ENCODE measurements at places on chromosomes 4 and X.

- DNase-seq, result peak; percentile 16
Measured at GRCh38 chrX:12610079-12610478, 181.1 kb upstream of the PRPS2 start.

- no peak for DNase-seq
Measured at GRCh38 chr4:184816962-184817361, 8.8 kb downstream of the ACSL1 start.

DNA sequence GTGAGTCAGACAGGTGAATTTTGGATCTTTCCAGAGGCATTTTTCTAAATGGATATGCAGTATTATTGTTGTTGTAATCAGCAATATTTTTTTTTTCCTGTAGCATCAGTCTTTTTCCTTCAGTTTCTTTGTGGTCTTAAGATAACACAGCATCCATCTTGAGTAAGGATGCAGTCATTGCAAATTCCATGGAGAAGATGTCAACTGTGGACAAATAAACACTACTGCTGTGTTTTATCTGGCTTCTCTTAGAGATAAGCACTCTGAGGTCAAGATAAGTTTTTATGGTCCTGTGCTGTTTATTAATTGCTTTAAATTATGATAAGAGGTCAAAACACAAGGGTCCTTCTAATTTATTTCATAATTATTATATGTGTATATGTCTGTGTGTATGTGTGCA lies 1255.7 kb downstream of the ADGRL3 start:
- DNase-seq, result no peak

- DNase-seq, result no peak
Measured at GRCh38 chr4:185552254-185552653, 16.9 kb upstream of the PDLIM3 start.

DNA sequence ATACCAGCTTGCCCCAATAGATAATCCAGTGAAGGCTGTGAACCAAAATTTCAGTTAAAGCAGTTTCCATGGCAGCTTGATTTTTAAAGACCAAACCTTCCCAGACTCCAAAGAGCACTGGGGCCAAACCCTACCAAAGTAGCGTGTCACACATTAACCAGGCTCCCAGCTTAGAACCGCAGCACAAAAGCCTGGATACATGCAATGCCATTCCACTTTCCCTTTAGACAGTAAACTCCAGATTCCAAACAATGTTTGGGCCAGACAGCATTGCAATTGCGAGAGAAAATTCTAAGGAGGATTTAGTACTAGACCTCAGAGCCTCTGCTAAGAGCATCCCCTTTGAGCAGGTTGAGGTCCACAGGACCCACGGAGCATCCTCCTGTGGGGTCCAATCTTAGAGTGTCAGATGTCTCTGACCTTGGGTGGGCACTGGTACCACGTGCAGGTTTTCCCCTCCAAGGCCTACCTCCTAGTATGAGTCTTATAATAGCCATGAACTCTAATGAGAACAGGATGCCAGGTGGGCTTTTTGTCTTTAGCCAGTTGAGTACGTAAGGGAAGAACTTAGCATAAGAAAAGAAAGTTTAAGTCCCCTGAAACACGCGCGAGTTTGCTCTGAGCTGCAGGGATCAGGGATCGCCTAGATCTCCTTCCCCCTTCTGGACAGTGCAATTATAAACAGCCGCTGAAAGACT lies 38.8 kb downstream of the MGARP start:
- DNase-seq, result no peak

DNA sequence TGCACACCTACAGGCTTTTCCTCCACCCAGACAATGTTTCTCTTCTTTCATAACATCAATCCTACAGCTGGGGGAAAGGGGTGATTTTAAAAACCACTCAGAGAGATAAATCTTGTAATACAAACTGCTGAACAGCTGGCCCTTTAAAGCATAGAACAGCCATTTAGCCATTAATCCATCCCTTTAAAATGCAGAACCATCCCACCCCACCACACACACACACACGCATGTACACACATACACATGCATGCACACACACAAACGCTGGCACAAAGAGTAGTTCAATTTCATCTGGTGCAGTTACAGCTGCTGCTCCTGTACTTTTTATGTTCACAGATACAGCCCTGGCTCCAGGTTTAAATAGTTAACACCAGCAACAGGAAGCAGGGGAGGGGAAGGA lies 426.1 kb downstream of the MID1IP1 start:
- no peak for DNase-seq

GRCh38 chr4:95267081-95267480 lies 281.7 kb downstream of the UNC5C start:
- DNase-seq, result peak; percentile 69

DNA sequence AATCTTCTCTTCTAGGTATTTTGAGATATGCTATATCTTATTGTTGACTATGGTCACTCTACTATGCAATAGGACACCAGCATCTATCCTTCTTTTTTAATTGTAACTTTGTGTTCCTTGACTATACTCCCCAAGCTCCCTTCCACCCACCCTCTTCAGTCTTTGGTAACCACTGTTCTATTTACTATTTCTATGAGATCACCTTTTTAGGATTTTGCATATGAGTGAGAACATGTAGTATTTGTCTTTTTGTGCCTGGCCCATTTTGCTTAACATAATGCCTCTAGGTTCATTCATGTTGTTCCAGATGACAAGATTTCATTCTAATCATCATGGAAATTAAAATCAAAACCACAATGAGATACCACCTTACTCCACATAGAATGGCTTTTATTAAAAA lies 63.3 kb upstream of the BANK1 start:
- no peak for DNase-seq

- no peak for DNase-seq
Measured at GRCh38 chrX:136268051-136269048, 17.1 kb upstream of the MAP7D3 start.

GRCh38 chr4:181661090-181661489 lies 582.1 kb upstream of the TENM3 start:
- no peak for DNase-seq

DNA sequence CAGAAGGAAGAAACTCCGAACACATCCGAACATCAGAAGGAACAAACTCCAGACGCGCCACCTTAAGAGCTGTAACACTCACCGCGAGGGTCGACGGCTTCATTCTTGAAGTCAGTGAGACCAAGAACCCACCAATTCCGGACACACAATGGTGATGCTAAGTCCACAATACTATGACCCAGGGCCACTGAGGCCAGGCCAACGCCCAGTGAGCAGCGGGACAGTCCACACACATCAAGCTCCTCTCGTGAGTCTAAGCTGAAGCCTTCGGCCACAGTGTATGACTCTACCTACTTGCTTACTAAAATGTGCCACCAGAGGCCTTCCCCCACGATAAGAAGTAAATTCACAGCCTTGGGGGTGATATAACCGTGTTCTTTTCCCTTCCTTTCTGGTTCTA lies 10.2 kb upstream of the CDKN2AIP start:
- DNase-seq, result no peak

GRCh38 chr4:21769404-21770147 lies 179.0 kb downstream of the KCNIP4 start:
- DNase-seq, result peak; percentile 21

- no peak for DNase-seq
Measured at GRCh38 chrX:111283446-111283845, 13.2 kb upstream of the CAPN6 start.

- DNase-seq, result peak; percentile 25
Measured at GRCh38 chr4:108834835-108835384, 72.1 kb upstream of the ETNPPL start.

- DNase-seq, result no peak
Measured at GRCh38 chrX:31323658-31324057, 251.8 kb upstream of the FTHL17 start.

DNA sequence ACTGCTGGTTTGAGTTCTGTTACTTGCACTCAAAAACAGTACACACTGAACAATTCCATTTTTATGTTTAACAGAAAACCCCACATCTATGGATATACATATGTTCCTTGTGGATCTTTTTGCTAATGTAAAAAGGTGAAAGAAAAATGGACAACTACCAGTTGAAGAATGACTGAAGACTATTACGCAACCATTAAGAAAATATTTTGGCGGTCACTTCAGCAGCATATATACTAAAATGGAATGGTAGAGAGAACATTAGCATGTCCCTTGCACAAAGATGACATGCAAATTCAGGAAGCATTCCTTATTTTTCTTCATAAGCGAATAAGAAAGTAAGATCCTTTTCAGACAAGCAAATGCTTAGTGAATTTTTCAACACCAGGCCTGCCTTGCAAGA lies 84.6 kb upstream of the FMR1 start:
- no peak for DNase-seq

DNA sequence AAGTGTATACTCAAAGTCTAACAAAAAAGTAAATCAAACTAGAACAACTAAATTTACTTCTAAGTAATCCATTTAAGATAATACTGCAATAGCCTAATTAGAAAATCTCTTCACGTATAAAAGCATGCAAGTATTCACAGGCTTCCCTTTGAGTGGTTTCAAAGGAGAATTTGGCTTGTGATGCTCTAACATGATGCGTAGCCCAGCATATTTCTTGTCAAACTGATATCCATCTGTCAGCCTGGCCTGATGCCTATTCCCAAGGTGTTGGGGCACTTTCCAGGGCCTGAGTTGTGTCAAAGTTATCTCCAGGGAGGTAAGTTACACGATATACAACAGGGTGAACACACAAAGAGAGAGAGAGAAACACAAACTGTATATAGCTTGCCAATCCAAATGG lies 287.0 kb upstream of the MAGEB18 start:
- no peak for DNase-seq

GRCh38 chr4:17400686-17401085 lies 111.2 kb downstream of the QDPR start:
- DNase-seq, result no peak

GRCh38 chrX:72180539-72180938 lies 1.0 kb upstream of the PIN4 start:
- DNase-seq, result no peak

DNA sequence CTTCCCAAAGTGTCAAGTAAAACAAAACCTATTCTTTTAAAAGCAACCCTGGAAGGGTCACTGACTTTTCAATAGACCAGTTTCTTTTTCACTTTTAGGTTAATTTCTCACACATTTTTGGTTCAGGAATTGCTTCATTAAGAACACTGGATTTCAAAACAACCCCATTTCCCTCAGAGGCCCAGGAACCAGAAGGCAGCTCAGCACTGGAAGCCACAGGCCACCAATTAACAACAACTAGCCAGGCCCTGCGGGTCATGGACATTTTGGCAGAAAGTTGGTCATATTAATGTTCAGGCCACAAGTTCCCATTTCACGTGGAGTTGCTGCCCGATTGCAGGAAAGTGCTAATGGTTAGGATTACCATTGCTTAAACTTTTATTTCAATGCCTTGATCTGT lies 39.8 kb downstream of the HAND2 start:
- DNase-seq, result no peak

GRCh38 chr4:43757147-43757546 lies 691.5 kb downstream of the KCTD8 start:
- peak; percentile 62 for DNase-seq

DNA sequence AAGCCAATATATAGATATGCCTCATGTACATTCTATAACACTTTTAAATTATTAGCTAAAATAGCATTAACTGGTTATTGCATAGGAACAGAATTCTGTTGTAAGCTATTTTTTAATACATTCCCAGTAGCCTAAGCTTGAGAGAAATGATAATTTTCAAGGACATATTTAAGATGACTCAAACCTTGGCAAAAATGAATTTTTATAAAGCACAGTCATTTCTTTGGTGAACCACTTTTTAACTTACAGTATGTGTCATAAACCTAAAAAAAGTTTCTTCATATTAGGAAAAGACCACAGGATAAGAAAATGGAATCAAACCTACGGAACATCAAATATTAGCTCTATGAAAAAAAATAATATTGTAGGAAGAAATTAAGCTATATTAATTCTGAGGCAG lies 986.3 kb downstream of the STIM2 start:
- DNase-seq, result no peak

DNA sequence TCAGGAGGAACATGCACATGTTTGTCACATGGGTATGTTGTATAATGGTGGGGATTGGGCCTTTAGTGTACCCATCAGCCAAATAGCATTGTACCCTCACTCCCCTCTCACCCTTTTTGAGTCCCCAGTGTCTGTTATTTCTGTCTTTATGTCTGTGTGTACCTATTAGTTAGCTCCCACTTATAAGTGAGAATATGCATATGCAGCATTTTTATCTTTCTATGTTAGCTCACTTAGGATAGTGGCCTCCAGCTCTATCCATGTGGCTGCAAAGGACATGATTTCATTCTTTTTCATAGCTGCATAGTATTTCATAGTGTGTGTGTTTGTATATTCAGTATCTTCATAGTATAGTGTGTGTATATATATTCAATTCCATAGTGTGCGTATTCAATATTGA lies 64.6 kb downstream of the DCLK2 start:
- DNase-seq, result no peak

DNA sequence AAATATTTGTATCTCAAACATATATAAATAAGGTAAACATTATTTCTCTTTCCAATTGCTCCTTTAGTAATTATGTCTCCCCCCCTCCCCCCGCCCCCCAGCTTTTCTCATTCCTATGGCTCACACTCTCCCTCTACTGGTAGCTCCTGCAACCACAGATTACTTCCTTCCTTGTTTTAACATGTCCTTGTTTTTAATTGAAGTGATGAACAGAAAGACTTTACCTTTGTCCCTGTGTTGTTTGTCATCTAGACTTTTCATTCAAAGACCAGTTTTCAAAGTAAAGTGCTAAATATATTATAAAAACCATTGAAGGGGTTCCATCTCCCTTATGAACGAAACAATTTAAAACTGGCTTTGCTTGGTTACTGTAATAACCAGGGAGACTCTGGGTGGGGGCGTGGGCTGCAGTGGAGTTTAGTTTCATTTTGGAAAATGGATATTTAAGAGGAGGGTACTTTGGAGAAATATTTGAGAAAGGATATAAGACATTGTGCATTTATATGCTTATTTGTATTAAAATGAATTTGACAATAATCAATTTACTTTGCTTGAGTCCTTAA lies 352.9 kb downstream of the RAPGEF2 start:
- DNase-seq, result peak; percentile 58

- peak; percentile 12 for DNase-seq
Measured at GRCh38 chrX:57528670-57529255, 63.0 kb upstream of the ZXDB start.

- no peak for DNase-seq
Measured at GRCh38 chrX:30248854-30249253, 1.9 kb downstream of the MAGEB1 start.

GRCh38 chr4:73705721-73706120 lies 34.6 kb upstream of the CXCL8 start:
- DNase-seq, result no peak

DNA sequence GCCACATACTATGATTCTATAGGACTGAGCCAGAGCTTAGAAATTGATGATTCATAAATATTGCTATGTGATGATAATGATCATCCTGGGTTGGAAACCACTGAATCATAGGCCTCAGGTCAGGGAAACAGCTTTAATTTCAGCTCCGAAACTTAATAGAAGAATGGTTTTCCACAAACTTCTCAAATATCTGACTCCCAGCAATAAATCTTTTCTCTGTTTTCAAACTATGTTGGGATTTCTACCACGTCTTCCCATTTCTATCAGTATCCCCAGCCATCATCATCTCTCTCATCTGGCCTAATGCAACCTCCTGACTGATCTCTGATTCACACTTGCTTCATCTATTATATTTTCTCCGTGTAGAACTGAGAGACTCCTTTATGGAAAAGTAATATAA lies 521.8 kb upstream of the AGA start:
- no peak for DNase-seq

- DNase-seq, result peak; percentile 56
Measured at GRCh38 chr4:136319789-136320464, 1212.4 kb downstream of the PCDH18 start.

GRCh38 chr4:79848329-79848728 lies 224.7 kb downstream of the ANTXR2 start:
- DNase-seq, result no peak
